ENCODE measurements at places on chromosomes 11 and 22.

DNA sequence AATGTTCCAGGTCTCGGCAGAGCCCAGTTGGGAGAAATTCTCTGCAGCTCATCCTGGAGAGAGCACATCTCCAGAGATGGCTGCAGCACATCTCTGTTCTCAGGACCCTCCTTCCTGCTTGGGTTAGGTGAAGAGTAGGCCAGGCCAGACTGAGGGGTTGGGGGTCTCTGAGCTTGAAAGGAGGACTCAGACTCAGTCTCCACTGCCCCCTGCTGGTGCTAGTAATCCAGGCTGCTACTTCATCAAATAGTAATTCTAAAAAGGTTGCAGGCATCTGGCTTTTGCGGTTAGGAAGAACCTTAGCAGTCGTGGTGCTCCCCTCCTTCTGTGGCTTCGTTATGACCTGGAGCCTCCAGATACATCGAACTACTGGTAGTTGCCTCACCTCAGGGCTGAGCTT lies 9.7 kb downstream of the TUB start:
- no peak for DNase-seq

DNA sequence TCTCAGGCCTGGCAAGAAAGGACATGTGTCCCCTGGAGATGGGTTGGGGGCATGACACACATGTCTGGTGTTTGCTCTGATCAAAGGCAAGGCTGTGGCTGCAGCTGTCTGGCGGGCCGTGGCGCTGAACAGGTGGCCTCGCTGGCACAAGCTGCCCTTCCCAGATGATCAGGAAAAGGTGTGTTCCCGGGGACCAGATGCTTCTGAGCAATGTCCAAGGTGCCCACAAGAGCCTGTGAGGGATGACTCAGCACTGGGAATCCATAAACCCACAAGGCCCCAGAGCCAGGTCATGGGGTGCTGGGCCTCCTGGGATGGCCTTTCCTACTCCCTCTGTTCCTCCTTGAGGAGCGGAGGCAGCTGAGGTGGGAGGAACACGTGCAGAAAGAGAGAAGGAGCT lies 9.7 kb upstream of the LRP5 start:
- no peak for DNase-seq

GRCh38 chr11:13333456-13333957 lies 55.9 kb downstream of the BMAL1 start:
- no peak for DNase-seq

DNA sequence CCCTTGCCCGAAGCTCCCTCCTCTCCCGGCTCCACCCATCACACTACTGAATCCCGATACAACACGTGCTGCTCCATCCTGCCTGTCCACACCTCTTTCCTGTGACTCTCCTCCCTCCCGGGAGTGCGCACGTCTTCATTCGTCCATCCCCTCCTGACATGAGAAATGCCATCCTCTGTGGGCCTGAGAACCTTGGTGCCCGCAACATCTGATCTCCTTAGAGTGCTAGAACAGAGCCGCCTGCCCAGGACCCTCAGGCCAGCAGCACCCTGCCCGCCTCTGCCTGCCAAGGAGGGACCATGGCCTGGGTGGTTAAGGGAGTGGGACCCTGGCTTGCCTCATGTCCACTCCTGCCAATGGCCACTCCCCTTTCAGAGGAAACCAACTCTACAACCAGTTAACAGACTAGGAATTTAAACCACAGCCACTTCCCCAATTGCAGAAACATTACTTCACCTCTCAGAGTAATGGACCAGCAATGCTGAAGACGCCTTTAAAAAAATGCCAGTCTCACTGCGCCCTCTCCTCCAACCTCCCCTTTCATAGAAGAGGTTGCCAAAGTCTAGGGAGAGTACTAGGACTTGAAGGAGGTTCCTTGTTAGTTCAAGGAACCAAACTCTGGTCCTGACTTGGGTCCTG lies 466.3 kb downstream of the OPCML start:
- DNase-seq: no peak
